Fibroblast of lung (primary cell): ENCODE measurements at places on chromosomes 5 and 9.

GRCh38 chr5:14277385-14278320, 134.5 kb downstream of the TRIO start:
- DNase-seq: no peak

- peak; percentile 70 for DNase-seq
These were observed 1366.8 kb downstream of the EFNA5 start for GRCh38 chr5:106303911-106304310.

DNA sequence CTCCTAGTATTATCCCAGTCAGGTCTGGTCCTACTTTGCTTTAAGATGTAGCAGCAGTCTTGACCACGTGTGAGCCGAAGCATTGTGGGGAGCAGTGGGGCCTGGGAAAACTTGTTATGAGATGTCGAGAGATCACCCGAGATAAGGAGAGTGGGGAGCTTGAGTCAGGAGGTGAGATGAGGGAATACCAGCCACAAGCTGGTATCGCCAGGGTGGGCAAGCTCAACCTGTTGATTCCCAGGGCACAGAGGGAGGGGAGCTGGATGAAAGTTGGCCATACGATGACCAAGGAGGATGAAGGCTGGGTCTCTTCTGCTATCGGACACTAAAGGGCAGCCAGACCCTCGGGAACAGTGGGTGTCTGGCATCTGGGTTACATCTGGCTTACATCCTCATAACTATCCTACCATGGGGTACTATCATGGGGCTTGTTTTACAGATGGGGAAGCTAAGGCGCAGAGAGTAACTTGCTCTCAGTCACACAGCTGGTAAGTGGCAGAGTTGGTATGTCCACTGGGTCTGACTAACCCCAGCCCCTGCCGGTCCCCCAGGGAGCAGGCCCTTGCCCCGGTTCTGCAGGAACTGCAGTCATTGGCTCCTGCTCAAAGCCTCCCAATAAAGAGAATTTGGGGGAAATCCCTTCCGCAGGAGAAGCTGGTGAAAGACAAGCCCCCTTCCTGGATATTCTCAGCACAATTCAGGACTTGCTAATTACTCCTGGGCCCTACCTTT, 13.4 kb upstream of the TIFAB start:
- DNase-seq: no peak

- no peak for DNase-seq
These were observed 91.8 kb upstream of the DMRTA1 start for GRCh38 chr9:22354699-22355384.

GRCh38 chr5:30505014-30505886, 688.2 kb upstream of the CDH6 start:
- DNase-seq: peak; percentile 81

- peak; percentile 74 for DNase-seq
These were observed 329.2 kb upstream of the PRR16 start for GRCh38 chr5:120134944-120135343.

DNA sequence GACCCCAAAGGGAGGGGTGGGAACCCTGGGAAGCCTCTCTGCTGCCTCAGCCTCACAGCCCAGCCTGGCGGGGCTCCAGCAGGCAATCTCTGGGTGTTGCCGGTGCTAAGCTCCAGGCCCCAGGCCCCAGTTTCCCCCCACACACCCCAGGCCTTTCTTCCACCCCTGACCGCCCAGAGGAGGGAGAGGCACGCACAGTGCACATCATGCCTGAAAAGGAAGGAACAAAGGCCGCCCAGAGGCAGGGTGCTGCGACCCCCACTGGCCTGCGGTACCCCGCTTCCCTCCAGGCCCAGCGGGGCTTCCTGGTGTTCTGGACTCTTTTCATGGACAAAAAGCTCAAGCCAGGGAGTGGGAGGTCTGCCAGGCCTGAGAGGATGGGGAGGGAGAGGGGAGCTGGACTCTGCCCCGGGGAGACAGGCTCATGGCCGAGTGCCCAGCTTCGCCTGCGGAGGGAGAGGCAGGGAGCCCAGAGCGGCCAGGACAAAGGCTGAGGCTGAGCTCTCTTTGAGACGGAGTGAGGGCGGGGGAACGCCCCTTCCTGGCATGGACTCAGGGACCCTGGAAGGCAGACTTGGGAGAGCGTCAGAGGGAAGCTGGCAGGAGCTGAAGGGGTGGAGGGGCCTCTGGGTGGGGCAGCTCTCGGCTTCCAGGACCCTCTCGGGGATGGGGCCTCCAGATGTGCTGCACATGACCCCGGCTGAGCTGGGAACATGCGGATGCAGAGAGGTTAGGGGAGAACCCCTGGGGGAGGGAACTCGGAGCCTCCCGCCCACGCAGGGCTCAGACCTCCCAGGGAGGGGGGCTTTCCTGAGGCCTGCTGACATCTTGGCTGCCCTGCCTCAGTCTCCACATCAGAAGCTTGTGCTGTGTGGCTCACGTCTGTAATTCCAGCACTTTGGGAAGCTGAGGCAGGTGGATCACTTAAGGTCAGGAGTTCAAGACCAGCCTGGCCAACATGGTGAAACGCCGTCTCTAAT, 1.8 kb upstream of the ENTPD2 start:
- DNase-seq: peak; percentile 91

DNA sequence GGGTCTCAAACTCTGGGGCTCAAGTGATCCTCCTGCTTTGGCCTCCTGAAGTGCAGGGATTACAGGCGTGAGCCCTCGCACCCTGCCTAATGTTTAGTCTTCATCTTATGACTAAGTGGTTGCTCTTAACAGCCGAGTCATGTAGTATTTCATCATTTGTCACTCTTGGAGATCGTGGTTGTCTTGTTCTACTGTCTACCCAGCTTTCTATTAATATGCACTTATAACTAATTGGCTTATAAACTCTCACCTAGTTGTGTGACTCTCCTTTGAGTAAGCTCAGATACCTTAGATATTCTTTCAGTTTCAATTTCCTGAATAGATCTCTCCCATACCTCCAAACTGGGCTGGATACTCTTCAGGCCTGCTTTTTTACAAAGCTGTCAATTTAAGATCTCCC, 19.9 kb downstream of the SLC44A1 start:
- DNase-seq: peak; percentile 33

DNA sequence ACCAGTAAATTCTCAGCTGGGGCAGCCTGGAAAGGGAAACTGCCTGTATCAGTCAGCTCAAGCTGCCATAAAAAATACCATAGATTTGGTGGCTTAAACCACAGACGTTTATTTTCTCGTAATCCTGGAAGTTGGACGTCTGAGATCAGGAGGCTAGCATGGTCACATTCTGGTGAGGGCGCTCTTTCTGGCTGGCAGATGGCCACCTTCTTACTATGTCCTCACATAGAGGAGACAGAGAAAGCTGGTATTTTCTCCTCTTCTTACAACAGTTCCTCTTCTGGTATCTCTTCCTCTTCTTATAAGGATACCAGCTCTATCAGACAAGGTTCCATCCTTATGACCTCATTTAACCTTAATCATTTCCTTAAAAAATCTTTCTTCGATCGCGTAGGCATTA, 50.5 kb upstream of the RFX3 start:
- no peak for DNase-seq

GRCh38 chr9:4838189-4838546, 45.4 kb downstream of the RCL1 start:
- DNase-seq: no peak

- DNase-seq: no peak
These were observed 383.2 kb downstream of the CHSY3 start for GRCh38 chr5:130287438-130287837.

- DNase-seq: no peak
These were observed 99.6 kb downstream of the DOCK2 start for GRCh38 chr5:169736653-169737052.

GRCh38 chr9:23636199-23636598, 189.8 kb downstream of the ELAVL2 start:
- DNase-seq: no peak

DNA sequence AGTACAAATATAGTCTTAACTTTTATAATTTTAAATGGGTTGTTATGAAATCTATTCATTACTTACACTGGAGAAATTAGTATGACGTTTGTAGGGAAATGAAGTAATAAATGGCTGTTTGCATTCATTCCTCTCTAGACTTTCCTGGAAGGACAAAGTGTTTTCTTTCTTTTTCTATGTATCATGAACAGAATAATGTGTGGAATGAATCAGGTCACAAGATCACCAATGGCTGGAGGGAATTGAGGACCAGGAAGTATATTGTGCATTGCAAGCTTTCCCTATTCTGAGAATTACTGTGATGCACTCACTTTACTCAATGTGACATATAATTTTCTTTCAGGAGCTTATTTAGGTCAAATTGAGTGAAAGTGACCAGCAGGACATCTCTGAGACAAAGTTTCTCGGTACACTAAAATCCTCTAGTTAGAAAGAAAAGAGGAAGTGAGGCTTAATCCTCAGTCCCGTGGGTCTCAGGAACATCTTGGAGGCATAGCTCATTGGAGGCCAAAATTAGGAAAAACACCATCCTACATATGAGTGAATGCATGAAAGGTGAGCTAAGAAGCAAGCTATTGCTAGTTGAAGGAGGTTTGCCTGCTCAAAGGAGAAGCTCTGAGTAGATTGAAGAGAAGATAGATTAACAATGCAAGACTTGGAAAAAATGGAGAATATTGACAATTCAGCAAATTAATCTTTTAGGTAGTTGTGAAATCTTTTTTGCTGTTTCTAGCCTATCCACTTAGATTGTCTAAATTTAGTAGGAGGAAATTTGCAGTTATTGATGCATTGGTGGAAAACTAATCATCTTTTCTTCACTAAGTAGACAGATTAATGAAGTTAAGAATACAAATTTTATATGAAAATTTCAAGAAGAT, 28.0 kb downstream of the ERAP2 start:
- peak; percentile 36 for DNase-seq

- no peak for DNase-seq
These were observed 40.3 kb downstream of the HEXB start for GRCh38 chr5:74725331-74725730.

DNA sequence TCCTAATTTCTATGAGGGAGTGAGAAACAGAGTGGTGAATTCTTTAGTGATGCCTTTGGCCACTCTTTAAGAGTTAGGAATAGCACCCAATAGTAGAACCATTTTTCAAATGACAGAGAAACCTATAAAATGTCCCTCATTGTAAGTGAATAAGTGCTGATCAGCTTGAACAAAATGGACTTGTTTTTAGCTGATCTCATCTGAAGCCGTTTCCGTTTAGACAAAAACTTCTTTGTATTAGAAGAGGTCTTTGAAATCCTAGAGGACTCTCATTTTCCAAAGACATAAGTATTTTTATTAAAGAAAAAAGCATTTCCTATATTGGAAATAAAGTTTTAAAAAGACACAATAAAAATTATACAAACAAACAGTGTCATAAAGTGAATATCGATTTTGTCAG, 273.9 kb downstream of the ARHGEF28 start:
- no peak for DNase-seq

GRCh38 chr9:127159949-127160610, 37.6 kb upstream of the ANGPTL2 start:
- DNase-seq: no peak

DNA sequence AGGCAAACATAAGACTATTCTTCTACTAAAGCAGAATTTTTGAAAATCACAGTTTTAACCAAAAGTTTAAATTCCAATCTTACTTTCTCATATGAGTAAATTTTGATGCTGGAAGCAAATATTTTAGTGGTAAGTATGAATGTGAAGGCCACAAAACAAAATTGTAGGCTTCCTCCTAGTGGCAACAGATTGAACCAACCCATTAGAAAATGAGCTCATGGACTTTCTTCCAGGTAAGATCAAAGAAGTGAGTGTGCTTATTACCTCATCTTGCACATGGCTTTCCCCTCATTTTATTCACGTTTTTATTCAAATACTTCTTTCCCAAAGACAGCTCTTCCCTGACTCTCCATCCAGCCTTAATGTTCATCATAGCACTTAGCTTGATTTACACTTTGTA, 16.5 kb upstream of the RLN2 start:
- no peak for DNase-seq

- no peak for DNase-seq
These were observed 53.9 kb downstream of the SEMA6A start for GRCh38 chr5:116520771-116521170.

DNA sequence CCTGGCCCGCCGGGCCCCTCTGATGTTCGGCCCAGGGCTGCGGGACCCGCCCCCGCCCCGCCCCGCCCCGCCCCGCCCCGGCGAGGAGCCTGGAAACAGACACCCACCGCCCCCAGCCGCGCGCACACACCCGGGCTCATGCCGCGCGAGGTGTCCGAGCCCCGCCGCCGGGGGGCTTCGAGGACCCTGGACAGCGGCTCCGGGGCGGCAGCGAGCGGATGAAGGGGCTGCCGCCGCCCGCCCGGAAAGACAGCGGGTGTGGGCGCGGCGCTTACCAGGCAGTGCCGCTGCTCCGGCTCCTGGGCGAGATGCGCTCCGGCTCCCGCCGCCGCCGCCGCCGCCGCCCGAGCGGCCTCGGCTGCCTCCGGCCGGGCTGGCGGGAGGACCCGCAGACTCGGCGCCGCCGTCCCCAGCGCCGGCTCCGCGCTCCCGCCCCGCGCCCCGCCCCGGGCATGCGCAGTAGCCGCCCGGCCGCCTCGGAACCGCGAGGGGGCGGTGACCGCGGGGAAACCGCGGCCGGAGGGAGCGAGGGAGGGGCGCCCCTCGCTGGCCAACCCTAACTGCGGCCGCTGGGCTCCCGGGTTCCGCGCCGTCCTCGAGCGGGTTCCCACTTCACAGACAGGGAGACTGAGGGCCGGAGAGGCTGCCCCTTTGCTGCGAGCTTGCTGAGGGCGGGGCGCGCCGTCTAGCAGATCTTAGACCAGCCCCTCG, at the start of gene GPRIN1:
Gene GPRIN1 (minus strand): TSS at position 433 of the 711 bp plus-strand sequence. CDS start 10,322 bp downstream, outside the sequence.
- DNase-seq: peak; percentile 45

DNA sequence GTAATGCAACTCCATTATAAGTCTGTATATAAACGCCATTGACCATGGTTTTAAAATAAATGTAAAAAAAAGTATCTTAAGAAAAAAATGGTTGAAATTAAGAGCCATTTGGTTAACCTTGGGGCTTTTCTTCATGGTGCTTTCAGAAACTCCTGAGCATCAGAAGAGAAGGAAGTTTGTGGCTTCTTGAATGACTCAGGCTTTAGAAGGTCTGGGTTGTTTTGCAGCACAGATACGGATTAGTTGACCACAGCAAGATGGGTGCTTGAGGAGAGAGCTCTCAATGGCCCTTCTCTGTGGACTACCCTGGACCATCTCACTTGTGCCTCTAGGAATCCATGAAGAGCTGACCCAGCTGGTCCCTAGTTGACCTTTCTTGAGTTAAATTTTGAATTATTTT, 189.5 kb downstream of the TMEM38B start:
- no peak for DNase-seq

DNA sequence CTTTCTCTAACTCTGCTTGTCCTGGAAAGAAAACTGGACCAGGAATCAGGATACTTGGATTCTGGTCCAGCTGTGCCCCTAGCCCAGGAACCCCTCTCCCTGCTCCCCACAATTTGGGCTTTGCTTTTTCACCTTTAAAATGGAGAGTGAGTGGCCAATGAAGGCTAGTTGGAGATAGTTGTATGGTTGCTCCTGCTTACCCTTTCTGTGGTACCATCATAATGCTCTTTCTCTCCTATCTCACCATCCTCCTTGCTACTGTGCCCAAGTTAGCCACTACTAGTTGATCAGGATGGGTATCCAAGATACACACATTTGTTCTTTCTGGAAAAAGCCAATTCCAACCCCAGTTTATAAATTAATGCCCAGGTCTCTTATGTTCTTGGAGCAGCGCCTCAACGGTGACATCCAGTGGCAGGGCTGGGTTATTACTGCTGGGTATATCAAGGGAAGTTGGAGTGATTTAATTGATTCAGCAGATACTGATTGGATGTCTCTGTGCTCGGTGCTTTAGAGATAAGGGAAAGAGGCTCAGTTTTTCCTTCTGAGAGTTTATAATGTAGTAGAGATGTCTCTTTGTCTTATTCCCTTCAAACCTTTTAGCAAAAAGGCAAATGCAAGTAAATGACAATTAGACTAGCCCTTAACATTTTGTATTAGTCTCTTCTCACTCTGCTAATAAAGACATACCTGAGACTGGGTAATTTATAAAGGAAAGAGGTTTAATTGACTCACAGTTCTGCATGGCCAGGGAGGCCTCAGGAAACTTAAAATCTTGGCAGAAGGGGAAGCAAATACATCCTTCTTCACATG, 38.5 kb downstream of the FAXDC2 start:
- peak; percentile 79 for DNase-seq
